ENCODE measurements at places on chromosomes 4 and X.

GRCh38 chrX:2371026-2371711, 129.6 kb downstream of the DHRSX start:
- no peak for DNase-seq

DNA sequence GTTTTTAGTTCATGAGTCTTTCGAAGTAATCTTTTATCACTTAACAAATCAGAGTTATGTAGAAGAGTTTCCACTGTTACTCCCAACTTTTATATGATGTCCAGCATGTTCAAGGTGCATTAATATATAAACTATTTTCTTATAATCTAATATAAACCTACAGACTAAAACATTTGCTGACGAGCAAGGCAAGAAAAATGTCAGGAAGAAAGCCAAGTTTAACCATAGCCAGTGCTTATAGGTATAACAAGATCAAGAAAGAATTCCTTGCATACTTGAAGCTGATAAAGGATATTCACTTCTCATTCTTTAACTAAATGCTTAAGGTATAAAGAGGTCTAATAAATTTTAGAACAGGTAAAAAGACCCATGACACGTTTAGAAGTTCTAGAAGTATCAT, 167.7 kb downstream of the NPNT start:
- DNase-seq: no peak

DNA sequence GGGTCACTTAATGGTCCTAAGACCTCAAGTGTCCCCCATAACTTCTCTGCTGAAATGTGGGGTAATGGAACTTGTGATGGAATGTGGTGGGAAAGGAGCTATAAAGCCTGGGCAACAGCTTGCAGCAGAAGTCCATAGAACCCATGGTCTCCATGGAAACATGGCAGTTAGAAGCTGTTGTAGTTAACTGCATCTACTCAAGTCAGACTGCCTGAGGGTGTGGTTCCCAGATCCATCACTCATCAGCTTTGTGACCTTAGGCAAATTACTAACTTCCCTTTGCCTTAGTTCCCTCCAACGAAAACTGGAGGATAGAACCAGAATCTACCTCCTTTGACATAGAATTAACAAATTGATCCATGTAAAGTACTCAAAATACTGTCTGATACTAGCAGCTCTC, 113.0 kb downstream of the SPATA18 start:
- no peak for DNase-seq

DNA sequence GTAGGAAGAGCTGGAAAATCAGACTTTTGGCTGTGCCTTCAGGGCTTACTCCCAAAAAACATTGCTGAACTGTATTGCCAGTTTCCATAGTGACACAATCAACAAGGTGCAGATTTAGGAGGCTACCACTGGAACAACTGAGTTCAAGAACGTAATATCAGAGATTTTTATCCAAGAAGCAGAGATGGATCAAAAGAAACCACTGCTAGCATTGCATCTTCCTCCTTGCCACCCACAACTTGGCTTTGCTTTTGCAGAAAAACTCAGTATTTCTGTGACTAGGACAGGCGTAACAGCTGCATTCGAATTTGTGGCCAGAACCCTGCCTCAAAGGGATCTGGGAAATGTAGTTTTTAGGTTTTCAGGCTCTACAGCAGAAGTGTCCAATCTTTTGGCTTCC, 27.8 kb upstream of the WDFY3 start:
- no peak for DNase-seq

DNA sequence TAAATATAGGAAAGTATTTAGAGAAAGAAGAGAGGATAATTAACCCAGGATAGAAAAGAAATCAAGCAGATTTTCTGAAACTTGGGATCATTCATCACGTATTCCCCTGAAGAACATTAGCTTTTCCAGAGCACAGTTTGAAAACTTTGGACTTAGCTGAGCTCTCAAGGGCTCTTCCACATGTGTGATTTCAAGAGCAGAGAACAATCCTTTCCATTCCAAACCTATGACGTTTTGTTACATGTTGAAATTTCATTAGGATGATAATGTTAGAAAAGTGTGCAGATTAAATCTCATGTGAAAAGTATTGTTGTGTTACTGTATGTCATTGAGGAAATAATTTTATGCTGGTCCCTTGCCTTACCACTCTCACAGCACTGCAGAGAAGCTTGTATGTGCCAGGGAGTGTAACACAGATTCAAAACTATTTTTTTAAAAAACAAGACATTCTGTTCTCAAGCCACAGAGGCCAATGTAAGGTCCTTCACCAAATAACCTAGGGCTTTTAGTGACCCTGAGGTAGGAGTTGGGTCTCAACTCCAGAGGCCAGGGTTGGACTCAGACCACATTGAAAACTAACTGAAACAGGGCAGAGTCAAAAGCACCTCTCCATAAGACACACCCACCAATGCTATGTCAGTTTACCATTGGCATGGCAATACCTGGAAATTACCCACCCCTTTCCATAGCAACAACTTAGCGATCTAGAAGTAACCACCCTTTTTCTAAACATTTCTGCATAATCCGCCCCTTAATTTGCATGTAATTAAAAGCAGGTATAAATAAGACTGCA, 141.3 kb downstream of the ANXA5 start:
- DNase-seq: no peak

DNA sequence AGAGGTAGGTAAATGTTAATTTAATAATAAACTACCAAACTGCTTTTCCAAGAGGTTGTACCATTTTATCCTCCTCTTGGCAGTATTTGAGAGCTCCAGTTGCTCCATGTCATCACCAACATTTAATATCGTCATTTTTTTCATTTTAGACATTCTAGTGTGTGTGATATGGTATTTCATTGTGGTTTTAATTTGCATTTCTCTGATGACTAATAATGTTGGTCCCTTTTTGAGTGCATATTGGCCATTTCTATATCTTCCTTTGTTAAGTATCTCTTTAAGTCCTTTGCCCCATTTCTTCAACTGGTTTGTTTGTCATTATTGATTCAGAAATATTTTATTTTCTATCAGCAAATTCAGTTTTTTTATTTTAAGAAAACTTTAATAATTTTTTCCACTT, 88.8 kb downstream of the MAPK10 start:
- DNase-seq: no peak

DNA sequence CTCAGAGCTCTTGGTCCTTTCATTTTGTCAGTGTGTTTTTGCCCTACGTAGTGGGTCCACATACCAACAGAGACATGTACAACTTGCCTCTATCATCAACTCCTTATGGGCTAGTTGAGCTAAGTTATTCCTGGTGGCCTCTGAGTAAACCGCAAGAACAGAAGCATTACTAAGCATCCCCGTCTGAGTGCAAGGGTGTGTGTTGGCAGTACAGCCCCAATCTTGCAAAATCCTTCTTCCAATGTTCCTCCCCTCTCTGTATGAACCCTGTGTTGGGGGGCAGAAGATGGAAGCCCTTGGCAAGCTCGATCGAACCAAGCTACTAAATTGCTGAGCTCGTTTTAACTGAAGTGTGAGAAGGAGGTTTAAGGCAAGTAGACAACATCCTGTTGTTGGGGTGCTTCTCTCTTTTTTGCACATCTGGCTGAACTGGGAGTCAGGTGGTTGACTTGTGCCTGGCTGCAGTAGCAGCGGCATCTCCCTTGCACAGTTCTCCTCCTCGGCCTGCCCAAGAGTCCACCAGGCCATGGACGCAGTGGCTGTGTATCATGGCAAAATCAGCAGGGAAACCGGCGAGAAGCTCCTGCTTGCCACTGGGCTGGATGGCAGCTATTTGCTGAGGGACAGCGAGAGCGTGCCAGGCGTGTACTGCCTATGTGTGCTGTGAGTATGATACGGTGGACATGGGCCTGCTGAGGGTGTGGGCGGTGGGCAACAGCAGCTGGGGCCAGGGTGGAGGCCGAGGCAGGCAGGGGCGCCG, at the start of gene SH2D1A:
SH2D1A (plus strand) TSS at position 447 of the 760 bp plus-strand sequence; CDS start at position 527, 80 bp downstream.
- no peak for DNase-seq

GRCh38 chrX:18946157-18946556, 37.8 kb downstream of the PHKA2 start:
- no peak for DNase-seq

GRCh38 chr4:108249397-108249796, 80.7 kb upstream of the LEF1 start:
- DNase-seq: no peak

DNA sequence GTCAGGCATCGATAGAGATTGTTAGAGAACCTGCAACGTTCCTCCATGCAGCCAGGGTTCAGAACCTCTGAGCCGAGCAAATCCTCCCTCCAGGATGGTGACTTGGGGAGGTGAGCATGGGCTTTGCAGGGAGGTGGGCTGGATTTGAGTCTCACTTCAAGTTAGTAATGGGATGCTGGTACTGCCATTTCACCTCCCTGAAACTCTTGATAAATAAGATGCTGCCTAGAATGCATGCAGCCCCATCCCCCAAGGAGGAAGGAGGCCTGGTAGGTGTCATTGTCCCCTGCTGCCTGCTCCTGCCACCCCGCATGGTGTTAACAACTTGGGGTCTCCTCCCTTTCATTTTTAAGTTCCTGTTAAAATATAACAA, 35.7 kb upstream of the SLC2A9 start:
- no peak for DNase-seq

- no peak for DNase-seq
Measured at GRCh38 chr4:168573870-168574269, 77.0 kb downstream of the PALLD start.

DNA sequence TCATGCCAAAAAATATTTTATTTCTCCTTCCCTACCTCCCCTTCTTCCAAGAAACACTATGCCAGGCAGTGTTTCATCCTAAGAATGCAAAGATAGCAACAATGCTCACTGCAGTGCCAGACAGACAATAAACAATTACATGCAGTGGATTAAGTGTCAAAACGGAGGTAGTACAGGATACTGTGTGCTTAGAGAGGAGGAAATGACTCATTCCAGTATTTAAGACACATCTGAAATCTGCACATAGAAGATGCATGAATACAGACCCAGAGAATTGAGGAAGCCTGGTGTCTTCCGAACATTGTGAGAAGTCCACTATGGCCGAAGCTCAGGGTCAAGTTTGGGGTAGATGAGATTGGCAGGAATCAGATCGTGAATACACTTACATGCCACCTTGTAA, 326.4 kb downstream of the PPP3CA start:
- no peak for DNase-seq

DNA sequence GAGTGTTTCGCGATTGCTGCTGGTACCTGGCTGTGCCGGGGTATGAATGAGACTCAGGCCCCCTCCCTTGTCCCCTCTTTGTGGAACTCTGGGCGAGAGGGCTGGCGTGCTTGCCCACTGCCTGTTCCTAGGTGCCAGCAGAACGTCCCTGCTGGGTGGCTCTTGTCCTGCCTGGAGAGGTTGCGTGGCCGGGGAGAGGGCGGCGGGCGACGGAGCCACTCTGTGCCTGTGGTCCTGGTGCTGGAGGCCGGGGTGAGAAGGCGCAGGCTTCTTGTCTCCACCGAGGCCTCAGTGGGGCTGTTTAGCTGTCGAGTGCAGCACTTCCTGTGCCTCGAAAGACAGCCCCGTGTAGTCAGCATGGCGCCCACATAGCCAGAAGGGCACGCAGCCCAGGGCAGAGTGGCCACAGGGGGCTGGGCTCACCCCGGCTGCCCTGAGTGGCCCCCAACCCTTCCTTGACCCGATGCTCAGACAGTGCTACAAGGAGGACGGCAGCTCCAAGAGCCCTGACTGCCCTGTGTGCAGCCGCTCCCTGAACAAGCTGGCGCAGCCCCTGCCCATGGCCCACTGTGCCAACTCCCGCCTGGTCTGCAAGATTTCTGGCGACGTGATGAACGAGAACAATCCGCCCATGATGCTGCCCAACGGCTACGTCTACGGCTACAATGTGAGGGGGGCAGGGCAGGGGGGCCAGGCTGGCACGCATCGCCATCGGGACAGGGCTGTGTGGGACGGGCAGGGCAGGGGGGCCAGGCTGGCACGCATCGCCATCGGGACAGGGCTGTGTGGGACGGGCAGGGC, 8.9 kb upstream of the UVSSA start:
- no peak for DNase-seq

GRCh38 chr4:11593576-11594116, 165.0 kb upstream of the HS3ST1 start:
- DNase-seq: no peak

DNA sequence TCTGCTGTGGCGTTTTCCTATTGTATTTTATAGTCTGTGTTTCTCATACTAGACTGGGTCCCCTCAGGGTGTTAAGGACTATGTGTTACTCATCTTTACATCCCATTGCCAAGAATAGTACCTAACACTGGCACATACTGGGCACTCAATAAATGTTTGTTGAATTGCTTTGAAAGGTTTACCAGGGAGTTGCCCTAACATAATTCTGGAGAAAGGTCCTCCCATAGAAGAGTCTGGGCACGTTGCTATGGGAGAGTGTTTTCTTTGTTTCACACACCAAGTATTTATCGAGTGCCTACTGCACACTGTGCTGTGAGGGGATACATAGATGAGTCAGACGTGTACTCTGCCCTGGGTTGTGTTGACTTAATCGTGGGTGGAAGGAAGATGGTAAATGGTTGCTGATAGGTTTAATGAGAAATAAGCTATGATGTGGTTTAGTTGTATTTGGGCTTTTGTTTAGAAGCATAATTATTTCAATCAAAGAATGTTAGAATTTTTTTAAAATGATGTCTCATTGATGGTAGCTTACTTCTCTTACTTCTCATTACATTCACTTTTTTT, 42.9 kb downstream of the AFF1 start:
- no peak for DNase-seq

Data from stimulated activated CD4-positive, alpha-beta T cell treated with anti-CD3 and anti-CD28 coated beads, Interleukin-1b, Interleukin-23, amount 100 ng/mL, for 1 hour (primary cell).